Kidney (tissue), 22 donors: ENCODE measurements at places on chromosomes 13 and 19. TPM values are rescaled to one million over a fixed set of nuclear protein-coding genes. Genes with fewer than 3 reads are reported as not detected.
A peak's percentile ranks its signal among the peaks of the same experiment; 100 is the strongest.

ZNF585A gene
- total RNA-seq: 10.2 TPM

LILRA2 gene
- 4.2 TPM for total RNA-seq

DNA sequence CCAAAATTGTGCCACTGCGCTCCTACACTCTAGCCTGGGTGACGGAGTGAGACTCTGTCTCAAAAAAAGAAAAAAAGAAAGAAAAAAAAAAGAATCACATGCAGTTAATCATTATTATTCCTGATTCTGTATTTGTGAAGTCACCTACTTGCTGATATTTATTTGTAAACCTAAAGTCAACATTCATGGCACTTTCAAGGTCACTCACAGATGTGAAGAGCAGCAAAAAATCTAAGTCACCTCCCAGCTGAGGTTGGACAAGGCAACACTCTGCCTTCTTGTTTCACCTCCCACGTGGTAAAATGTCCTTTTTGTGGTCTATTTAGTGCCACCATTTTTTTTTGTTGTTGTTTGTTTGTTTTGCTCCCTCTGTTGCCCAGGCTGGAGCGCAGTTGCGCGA lies 26.5 kb downstream of the WDR88 start:
- DNase-seq: no peak

DNA sequence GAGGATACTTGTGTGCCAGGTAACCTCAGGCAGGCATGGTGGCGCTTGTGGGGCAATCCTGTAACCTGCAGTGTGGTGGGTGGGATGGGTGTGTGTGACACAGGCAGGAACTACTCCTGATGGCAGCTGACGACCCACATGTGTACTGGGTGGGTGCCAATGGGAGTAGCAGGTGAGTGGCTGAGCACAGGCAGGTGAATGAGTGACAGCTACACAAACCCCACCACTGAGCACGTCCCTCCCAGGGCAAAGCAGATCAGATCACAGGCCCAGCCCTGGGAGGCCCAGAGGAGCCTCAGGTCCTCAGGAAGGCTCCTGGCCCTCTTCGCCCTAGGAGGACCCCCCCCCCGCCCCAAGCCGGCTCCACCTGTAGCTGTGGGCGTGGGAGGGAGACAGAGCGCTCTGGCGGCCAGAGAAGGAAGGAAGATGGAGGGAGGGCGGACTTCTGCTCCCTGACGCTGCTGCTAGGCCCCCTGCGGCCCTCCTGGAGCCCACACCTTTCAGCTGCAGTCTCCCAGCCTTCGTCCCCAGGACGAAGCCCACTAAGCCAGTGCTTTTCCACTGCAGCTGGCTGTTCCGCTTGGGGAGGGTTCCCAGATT lies 1.3 kb upstream of the ZNF181 start:
- DNase-seq: peak; percentile 23

DNA sequence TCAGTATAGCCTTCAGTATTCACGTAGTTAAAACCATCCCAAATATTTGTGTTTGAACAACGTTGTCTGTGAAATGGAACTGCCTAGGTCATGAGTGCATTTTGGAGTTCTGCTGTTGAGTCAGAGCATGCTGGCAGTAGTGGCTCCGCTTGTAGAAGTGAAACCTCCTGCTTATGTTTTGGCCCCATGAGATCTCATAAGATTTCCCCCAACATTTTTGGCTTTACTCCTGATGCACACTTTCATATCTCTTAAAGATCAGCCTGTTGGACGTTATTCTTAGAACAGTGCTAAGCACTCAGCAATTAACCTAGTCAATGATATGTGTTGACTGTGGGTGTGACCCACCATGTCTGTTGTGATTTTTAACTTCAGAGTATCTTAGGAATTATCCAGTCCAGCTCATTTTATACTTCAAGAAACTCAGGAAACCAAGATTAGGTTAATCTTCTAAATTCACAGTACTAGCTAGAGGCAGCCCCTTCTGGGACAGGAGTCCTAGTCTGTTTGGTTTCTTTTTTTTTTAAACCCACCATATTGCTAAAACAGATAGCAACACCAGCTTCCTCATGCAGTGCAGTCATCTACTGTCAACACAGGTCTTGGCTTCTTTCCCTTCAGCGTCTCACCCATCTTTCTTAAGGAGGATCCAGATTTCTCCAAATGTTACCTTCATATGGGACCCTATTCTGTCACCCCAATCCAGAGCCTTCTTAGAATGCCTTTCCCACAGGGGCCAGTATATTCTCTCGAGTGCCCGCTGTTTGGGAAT lies 26.2 kb downstream of the RAP2A start:
- DNase-seq: no peak

DNA sequence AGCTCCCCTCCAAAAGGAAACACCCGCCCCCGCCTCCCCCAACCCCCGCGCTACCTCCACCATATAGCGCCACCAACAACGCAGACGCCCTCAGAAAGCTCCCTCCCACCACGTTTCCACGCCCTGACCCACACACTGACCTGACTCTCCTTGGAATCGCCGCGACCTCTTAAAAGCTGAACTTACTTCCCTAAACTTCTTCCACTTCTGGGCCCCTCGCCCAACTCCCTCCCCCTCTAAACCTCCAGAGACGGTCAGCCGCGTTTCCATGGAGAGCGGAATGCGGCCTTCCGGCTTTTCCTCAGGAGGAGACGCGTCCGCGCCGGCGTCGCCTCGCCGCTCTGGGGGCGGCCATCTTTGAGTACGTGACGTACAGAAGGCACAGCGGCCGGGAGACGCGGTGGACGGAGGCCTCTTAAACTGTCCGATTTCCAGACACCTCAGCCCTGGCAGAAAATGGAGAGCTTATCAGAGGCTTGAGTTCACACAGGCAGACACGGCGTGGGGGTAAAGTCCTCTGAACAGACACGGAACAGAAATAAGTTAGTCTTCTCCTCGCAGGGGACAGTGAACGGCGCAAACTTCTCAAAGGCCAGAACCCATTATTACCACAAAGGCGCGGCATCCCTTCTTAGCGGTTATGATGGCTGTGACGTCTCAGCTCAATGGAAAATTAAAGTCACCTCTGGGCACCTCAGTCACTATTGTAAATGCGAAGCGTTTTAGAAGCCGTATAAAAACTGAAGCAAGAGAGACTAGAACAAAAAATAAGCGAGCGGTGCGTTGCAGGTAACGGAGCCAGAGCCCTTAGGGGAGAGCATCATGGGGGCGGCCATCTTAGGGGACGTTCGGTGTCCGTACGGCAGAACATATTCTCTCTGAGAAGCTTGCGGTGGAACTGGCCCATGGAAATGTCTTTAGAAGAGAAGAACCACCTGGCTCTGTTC lies at the start of gene ZNF432:
Gene ZNF432, minus strand, starts transcription at position 284 of the 947 bp plus-strand sequence. CDS start 1,970 bp downstream, outside the sequence.
- DNase-seq: peak; percentile 96

- DNase-seq: no peak
These were observed 2.3 kb downstream of the MCF2L start for GRCh38 chr13:112971288-112971643.

- no peak for DNase-seq
These were observed 649 bp downstream of the TMEM91 start for GRCh38 chr19:41376998-41377365.

- DNase-seq: no peak
These were observed 109.5 kb downstream of the TM9SF2 start for GRCh38 chr13:99610702-99611289.

DNA sequence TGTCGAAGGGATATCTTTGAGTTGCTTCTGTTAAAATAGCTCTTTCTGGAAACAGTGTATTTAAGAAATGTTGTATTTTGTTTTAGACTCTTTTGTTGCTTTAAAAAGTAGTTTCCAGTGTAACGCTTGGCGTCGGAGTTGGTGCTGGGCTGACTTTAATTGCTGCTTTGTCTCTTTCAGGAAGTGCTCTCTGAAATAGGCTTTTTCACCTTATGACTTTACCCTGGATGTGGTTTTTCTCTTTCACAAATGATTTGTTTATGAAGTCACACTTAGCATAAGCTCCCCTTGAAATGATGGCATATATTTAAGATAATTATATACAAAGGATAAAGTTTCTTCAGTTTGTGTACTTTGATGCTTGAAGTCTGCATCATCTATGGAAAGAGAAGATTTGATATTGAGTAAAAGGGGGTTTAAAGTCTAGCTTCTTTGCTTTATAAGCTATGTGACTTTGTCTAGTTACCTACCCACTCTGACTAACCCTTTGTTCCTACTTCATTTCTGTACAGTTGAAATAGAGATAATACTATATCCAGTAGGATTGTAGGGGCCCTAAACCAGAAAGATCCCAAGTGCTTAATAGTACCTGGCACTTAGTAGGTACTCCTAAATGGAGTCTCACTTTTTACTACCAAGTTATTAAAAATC lies at the start of gene GPR18:
Gene GPR18, minus strand, starts transcription at position 170 of the 651 bp plus-strand sequence. CDS start 2,507 bp downstream, outside the sequence.
- no peak for DNase-seq
